Left cardiac atrium (tissue), 4 donors: ENCODE measurements at places on chromosomes 12 and 14. TPM values are rescaled to one million over a fixed set of nuclear protein-coding genes. Genes with fewer than 3 reads are reported as not detected.

OAS1 gene
- 18.1 TPM for total RNA-seq

LTBP2 gene
- 25.4 TPM for total RNA-seq

RPS6KL1 gene
- total RNA-seq, result 11.9 TPM

SYT1 gene
- total RNA-seq, result 1.5 TPM

KRT82 gene
- not detected for total RNA-seq

ARHGDIB gene
- 80.0 TPM for total RNA-seq

PTPRQ gene
- 13.7 TPM for total RNA-seq

DBX2 gene
- total RNA-seq, result 0.50 TPM

PLEKHH1 gene
- 5.5 TPM for total RNA-seq

TMEM132C gene
- total RNA-seq, result 12.8 TPM

COL2A1 gene
- not detected for total RNA-seq

AHSA1 gene
- total RNA-seq, result 109 TPM

SLC24A4 gene
- total RNA-seq, result 0.26 TPM

YY1 gene
- 45.7 TPM for total RNA-seq

UNC79 gene
- 0.18 TPM for total RNA-seq

RTN1 gene
- 1.1 TPM for total RNA-seq

SSPN gene
- total RNA-seq, result 114 TPM

RASAL1 gene
- total RNA-seq, result not detected

ATL1 gene
- 1.7 TPM for total RNA-seq

KRT6C gene
- total RNA-seq, result not detected

KCNC2 gene
- total RNA-seq, result not detected

BATF gene
- total RNA-seq, result 1.8 TPM

TAS2R50 gene
- 0.29 TPM for total RNA-seq

SYCP3 gene
- total RNA-seq, result not detected

POMT2 gene
- total RNA-seq, result 20.8 TPM

P2RX2 gene
- not detected for total RNA-seq

TDRD9 gene
- 12.1 TPM for total RNA-seq

SLC41A2 gene
- 11.7 TPM for total RNA-seq

PTPRB gene
- 50.4 TPM for total RNA-seq

FGF6 gene
- not detected for total RNA-seq

DPY19L2 gene
- 35.3 TPM for total RNA-seq

PMEL gene
- total RNA-seq, result 0.65 TPM

RIN3 gene
- 19.1 TPM for total RNA-seq

PRKD1 gene
- 4.2 TPM for total RNA-seq

IAPP gene
- total RNA-seq, result not detected

TBK1 gene
- total RNA-seq, result 13.2 TPM

RARG gene
- total RNA-seq, result 13.5 TPM

PLA2G1B gene
- total RNA-seq, result not detected

MFAP5 gene
- 64.8 TPM for total RNA-seq

HRK gene
- total RNA-seq, result 0.09 TPM

GATC gene
- total RNA-seq, result 14.8 TPM

SYNE3 gene
- total RNA-seq, result 34.3 TPM

OTOGL gene
- total RNA-seq, result 9.2 TPM

LRRC10 gene
- 12.0 TPM for total RNA-seq
